ENCODE measurements at places on chromosomes 6 and 20.

DNA sequence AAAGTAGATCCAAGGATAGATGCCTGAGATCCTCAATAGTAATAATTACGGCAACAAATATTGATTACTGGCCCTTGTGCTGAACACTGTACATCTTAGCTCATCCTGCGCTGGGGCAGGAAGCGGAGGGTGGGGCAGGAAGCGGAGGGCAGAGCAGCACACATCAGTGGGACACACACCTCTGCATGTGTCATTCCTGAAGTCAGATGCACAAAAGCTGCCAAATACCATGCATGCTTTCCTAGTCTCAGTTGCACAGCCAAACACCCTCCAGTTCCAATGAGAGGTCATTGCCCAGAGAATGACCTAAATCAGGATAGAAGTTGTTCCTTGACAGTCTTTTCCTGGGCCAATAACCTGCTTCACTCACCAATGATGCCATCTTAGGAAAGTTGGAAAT is 74.4 kb upstream of the FOXC1 start:
- DNase-seq, result no peak

DNA sequence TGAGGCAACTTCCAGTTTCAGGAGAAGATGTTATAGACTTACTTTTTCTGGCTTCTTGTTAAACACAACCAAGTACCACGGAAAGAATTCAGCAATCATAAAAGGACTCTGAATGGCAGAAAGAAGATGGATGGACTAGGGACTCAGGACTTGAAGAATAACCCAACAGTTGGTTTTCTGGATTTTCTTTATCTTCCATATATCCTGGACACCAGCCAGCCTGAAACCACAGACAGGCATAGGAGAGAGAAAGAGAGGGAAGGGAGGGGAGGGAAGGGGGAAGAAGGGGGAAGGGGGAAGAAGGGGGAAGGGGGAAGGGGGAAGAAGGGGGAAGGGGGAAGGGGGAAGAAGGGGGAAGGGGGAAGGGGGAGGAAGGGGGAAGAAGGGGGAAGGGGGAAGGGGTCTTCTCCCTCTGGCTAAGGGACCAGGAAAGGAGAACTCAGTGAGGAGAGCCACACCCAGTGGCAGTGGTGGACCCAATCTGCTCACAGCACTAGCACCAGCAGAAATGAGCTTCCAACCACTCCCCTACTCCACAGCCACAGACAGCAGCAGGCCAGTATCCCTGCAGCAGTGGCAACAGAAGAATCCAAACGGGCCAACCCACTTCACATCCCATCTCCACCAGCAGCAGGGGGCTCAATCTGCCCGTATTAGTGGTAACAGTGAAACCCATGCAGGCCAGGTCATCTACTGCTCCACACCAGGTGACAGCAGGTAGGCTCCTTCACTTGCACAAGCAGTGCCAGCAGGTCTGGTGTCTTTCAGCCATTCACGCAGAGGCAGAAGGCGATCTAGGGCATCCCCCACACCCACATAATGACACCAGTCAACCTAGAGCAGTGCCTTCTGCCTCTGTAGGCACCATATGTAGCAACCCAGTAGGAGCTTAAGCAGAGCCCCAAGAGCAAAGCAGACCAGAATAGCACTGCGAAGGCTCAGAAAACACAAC is 78.6 kb downstream of the TRMT6 start:
- DNase-seq, result no peak

- no peak for DNase-seq
Measured at GRCh38 chr6:162443101-162443500, 284.5 kb downstream of the PRKN start.

- no peak for DNase-seq
Measured at GRCh38 chr6:153662982-153663381, 376.1 kb upstream of the OPRM1 start.

DNA sequence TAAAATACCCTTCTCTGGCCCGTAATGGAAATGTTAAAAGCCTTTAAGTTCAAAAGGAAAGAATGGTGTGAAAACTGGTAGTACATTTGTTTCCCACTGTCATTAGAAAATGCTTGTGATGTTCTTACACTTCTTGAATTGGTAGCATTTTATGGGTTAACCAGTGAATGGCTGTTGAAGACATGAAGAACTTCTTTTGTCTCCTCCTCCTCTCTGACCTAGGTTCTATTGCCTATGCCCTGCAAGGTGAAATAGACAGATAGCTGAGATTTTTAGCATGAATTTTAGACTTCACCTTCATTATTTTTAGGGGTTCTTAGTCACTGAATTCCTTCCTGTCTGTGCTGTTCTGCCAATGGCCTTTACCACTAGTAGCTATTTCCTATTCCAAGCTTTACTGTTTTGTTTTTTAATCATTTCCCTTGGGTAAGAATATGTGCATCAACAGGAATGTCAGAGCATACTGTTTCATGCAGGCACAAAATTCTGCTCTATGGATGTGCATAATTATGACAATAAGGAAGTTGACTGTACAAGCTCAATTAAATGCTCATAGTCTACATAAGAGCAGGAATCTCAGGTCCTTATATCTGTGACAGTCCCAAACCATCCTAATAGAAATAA is 4.9 kb downstream of the TNFAIP3 start:
- peak; percentile 38 for DNase-seq

DNA sequence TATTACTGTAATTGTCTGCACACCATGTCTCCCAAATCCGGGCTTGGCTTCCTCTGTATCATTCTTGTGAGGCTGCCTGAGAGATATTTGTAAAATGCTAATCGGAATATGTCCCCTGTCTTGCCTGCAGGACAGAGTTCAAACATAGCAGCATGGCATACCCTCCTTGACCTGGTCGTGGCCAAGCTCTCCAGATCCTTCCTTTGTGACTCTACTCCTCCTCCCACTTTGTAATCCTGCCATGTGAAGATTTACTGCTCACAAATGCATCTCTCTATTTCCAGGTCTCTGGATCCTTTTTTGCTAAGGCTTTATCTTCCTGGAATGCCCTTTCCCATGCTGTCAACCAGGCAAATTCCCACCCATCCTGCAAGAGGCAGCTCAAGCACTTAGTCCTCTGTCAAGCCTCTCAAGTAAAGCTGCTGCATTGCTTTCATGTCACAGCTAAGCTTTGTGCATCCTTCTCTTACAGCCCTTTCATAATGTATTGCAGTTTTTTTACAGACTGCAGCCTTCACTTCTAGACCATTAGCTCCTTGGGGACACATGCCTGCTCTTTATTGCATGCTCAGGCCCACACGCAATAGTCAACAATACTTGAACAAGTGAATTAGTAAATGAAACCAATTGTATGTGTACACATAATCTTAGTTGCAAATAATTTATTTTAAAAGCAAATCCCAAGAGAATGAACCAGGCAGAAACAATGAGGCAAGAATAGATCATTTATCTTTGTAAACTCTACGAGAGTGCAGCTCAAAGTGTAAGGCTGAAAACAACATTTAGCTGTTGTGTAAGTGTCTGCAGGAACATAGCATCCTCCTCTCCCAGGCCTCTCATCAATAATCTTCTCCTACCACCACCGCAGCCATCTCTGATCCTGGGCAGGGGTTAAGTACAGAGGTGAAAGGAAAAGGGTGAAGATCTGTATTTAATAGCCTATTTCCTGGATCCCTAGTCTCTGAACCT is 45.8 kb downstream of the HIVEP2 start:
- no peak for DNase-seq

DNA sequence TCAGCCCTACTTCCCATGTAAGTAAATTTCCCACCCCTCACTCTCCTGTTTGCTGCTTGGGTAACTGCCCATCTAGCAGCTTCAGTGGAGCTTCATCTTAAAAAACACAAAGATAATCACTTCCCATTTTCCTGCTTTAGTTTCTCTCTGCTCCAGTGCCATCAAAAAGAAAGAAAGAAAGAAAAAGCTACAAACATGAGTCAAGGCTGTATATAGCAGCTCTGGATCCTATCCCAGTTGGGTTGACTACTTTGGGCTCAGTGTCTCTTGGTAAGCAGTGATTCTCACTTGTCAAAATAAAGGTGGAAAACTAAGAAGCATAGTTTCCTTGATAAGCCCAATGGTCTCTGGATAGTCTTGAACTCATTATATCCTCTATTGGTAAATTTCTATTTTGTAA is 48.7 kb upstream of the SRPK1 start:
- DNase-seq, result no peak

DNA sequence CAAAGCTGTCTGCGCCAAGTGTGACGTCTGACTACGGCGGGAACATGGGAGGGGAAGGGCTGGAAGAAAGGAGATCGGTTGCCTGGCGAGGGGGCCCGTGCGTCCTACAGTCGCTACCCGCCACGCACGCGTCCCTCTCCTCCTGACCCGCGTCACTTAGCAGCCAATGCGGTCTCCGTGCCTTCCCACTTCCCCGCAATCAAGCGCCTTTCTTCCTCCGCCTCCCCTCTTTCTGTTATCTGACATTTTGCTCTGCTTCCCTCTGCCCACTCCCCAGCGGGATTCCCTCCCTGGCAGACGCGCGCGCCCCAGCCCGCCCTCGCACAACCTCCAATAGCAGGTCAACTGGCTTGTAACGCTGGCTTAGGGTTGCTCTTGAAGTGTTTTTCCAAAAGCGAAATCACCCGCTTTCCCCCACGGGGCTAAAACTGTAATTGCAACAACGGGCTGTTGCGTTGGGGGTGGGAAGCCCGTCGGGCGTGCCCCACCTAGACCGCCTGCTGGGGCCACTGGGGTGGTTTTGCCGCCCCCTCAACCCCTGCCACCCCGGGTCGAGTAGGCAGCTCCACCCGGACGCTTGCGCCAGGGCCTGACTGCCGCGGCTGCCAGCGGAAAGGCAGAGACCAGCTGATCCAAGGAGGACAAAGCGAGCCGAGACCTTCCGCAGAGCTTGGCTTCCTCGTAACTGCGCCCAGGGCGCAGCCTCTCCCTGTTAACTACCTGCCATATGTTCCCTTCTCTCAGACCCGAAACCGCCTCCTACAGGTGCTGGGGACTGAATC is 6.2 kb upstream of the SOX4 start:
- peak; percentile 71 for DNase-seq

- no peak for DNase-seq
Measured at GRCh38 chr6:116090251-116090650, 10.4 kb upstream of the NT5DC1 start.

GRCh38 chr6:55239099-55239498 is 64.8 kb downstream of the HCRTR2 start:
- no peak for DNase-seq

DNA sequence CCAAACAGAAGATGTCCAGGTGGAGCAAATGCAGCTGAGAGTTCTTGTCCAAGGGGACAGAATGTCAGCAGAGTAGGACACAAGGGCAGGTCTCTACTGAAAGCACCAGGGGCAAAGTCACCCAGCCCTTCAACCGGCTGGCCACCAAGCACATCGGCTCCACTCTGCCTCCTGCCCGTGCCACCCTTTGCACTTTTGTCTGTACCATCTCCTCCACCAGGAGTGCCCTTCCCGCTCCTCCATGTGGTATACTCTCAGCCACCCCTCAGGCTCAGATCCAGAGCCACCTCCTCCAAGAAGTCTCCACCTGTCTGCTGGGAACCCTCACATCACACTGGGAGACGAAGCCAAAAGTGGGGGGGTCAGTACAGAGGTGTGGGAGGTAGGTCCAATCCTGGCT is 4.1 kb upstream of the HSPA12B start:
- DNase-seq, result no peak

DNA sequence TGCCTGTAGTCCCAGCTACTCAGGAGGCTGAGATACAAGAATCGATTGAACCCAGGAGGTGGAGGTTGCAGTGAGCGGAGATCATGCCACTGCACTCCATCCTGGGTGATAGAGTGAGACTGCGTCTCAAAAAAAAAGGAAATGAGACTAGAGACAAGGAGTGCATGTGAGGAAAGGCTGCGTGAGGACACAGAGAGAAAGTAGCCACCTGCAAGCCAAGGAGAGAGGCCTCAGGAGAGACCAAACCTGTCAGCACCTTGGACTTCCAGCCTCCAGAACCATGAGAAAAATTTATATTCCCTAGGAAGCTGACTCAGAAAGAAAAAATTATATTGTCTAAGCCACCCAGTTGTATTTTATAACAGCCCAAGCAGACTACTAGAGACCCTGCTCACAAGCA is 7.4 kb upstream of the BEND3 start:
- DNase-seq, result no peak

GRCh38 chr6:167130712-167131684 is 8.1 kb downstream of the CCR6 start:
- peak; percentile 70 for DNase-seq

DNA sequence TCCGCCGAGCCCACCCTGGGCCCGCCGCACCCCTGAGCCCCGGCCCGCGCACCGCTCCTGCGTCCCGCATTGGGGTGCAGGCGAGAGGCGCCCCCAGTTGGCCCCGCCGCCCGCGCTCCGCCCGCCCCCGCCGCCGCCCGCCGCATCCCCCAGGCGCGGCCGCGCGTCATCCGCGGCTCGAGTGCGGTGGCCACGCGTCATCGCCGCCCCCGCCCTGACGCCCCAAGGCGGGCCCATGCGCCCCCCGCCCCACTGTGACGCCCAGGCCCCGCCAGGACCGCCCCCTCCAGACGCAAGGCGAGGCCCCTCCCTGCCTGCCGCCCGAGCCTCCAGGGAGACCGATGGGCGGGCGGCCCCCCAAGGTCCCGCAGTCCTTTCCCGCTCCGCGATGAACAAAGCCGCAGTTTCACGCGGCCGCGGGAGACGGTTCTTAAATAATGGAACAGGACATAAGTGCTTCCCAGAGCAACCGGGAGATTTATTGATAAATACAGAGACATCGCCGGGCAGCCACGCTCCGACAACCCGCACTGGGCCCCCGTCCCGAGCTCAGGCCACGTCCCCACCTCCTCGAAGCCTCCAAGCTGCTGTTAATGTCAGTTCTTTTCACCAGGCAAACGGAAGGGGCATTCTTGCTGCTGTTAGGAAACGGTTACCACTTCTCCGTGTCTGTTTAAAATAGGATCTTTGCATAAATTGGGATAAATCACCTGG is at the start of gene ANKRD60:
ANKRD60 (minus strand) TSS at position 170 of the 714 bp plus-strand sequence; CDS start at position 170, 0 bp downstream.
- peak; percentile 77 for DNase-seq

DNA sequence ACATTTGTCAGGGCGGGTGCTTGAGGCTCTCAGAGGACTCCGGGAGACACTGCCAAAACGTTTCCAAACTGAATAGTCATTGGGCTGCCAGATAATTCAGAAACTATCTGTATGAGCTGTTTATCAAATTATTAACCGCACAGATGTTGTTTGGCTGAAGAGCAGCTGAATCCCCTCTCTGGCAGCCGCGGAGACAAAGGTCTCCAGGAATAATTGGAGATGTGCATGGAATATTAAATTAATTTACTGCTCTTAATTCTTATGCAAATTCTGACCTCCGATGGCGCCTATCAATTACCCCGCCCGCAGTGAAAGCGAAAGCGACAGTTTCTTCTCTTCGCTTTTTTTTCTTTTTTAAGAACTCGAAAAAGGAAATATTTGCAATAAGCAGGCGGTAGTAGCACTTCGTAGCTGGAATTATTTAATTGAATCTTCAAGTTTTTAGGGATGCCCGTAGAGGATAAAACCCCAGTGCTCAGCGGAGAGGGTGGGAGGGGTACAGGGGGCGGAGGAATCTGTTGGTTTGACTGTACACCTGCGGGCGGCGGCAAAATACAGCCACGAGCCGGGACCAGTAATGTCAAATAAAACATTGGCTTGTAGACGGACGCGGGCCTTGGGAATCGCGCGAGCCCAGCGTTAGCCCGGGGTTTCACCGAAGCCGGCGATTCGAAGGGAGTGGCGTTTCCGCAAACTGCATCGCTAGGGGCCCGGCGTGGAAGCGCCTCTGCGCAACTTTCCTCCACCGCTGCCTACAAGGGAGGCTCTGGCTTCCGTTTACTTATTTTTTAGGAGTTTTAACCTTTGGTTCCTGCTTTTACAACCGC is 6.2 kb downstream of the LINC00237 start:
- DNase-seq, result peak; percentile 65

GRCh38 chr6:35202066-35202546 is 11.7 kb upstream of the SCUBE3 start:
- no peak for DNase-seq
